ENCODE measurements at places on chromosomes 1 and 21.

DNA sequence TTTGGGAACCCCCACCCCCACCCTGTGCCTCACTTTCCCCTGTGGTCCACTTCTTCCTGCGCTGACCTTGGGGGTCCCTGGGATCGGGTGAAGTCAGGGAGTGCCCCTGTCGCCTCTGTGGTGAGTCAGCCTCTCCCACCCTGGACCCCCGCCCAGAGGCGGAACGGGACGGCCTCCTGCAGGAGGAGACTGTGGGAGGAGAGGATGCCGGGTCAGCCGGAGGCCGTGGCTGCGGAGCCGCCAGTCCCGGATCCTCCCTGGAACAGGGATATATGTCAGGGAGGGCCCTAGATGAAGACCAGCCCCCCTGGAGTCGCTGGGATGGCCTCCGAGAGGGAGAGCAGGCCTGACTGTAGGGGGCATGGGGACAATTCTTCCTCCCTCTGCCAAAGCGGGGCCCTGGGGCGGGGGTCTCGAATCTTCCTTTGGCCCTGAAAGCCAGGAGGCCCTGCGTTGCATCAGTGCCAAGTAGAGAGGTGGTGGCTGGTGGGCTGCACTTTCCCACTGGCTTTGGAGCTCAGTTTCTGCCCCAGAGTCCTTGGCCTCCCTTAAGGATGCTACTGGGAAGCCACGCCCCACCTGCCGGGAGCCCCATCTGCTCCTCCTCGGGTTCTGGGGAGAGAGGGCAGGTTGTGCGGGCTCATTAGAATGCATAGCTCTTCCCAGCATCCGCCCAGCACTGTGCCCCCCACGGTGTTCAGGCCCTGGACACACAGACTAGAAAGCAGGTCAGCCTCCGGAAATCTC, 930 bp downstream of the ARHGEF10L start:
- no peak for DNase-seq

GRCh38 chr1:89483010-89483756, 41.4 kb upstream of the LRRC8B start:
- DNase-seq = peak; percentile 72

DNA sequence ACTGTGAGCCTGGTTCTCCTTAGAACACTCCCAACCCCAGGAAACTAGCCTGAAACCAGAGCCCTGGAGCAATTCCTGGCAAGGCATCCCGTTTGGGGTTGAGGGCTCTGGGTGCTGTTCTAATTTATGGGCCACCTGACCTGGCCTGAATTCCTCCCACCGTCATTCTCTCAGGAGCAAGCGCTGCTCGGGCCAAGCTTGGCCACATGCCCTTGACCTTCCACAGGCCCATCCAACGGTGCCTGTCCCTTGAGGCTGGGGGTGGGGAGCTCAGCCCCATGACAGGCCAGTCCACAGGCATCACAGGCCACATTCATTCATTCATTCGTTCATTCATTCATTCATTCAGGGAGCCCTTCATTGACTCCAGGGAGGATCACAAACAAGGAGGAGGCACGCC, 5.3 kb downstream of the PADI2 start:
- DNase-seq = no peak

- no peak for DNase-seq
Measured at GRCh38 chr1:29601021-29601420, 364.7 kb downstream of the PTPRU start.

DNA sequence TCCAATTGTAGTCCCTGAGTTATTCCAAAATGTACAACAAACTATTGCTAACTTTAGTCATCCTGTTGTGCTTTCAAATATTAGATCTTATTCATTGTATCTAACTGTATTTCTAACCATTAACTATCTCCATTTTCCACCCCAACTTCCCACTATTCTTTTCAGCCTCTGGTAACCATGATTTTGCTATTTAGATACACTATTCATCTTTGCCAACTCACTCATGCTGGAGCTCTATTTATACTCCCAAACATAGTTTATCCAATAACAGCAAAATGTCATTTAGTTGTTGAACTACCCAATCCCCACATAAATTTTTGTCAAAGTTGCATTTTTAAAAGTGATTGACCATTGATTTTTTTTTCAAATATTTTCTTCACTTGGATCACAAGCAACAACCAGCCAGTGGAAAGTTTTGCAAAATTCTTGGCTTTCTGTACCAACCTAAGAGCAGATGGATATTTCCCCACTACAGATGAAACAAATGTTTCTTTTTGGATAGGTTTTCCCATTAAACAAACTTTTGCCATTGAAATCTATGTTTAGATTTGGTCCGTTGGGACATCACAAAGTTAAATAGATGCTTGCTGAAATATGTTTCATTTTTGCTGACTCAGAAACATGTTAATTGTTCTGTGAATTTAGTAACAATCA, 866.0 kb downstream of the LTN1 start:
- no peak for DNase-seq

DNA sequence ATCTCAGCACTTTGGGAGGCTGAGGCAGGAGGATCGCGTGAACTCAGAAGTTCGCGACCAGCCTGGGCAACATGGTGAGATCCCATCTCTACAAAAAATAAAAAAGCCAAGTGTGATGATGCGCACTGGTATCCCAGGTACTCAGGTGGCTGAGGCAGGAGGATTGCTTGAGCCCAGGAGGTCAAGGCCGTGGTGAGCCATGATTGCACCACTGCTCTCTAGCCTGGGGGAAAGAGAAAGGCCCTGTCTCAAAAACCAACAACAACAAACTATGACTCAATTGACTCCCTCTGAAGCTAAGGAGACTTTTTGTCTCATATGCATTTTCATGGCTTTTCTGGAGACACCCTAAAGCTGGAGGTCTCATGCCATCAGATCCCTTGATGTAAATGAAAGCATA, 118.8 kb downstream of the CCDC185 start:
- no peak for DNase-seq
